ENCODE measurements at places on chromosomes 3 and 15. TPM values are rescaled to one million over a fixed set of nuclear protein-coding genes. Genes with fewer than 3 reads are reported as not detected.

The TM6SF1 gene
- 5.6 TPM for total RNA-seq

The SCN11A gene
- 0.05 TPM for total RNA-seq

The ACTRT3 gene
- 0.54 TPM for total RNA-seq

The IQCH gene
- total RNA-seq, result 1.4 TPM

The GPR149 gene
- total RNA-seq, result not detected

The VIPR1 gene
- 1.7 TPM for total RNA-seq

The FAIM gene
- total RNA-seq, result 5.9 TPM

The ISLR gene
- total RNA-seq, result 24.3 TPM

The SLC9C1 gene
- 3.3 TPM for total RNA-seq

The GUCA1C gene
- total RNA-seq, result 11.2 TPM

The TICRR gene
- 0.05 TPM for total RNA-seq

The DNAH12 gene
- total RNA-seq, result 0.42 TPM

The GOLGA8R gene
- total RNA-seq, result 3.4 TPM

The CCRL2 gene
- total RNA-seq, result 1.4 TPM

The ECE2 gene
- total RNA-seq, result not detected

The GALK2 gene
- 33.1 TPM for total RNA-seq

The SEMA3F gene
- total RNA-seq, result 11.3 TPM

The BCL2A1 gene
- total RNA-seq, result 0.91 TPM

The PPARG gene
- total RNA-seq, result 16.2 TPM

The CFAP91 gene
- total RNA-seq, result 0.50 TPM

The IQCF5 gene
- total RNA-seq, result not detected

The MAP6D1 gene
- 2.3 TPM for total RNA-seq

The PCLAF gene
- total RNA-seq, result not detected

The SLC9A9 gene
- total RNA-seq, result 3.0 TPM

The USP4 gene
- total RNA-seq, result 31.7 TPM

The FBXW12 gene
- not detected for total RNA-seq

The HTR3E gene
- not detected for total RNA-seq

The SYNPR gene
- not detected for total RNA-seq

The UACA gene
- 54.9 TPM for total RNA-seq

The INTS14 gene
- total RNA-seq, result 14.0 TPM

The KCNMB3 gene
- total RNA-seq, result 0.51 TPM

The DPH3 gene
- total RNA-seq, result 13.7 TPM

The COX17 gene
- total RNA-seq, result 113 TPM

The SERINC4 gene
- total RNA-seq, result 0.25 TPM

The CLDN18 gene
- total RNA-seq, result not detected

The CAMK2N2 gene
- 0.26 TPM for total RNA-seq

The ANKUB1 gene
- not detected for total RNA-seq

The SLC28A1 gene
- 0.14 TPM for total RNA-seq

The EFCC1 gene
- total RNA-seq, result 1.8 TPM

The FANCD2OS gene
- total RNA-seq, result not detected

The DGKG gene
- 29.2 TPM for total RNA-seq

The EXD1 gene
- total RNA-seq, result not detected

Data from heart left ventricle (tissue), 16 donors.